ENCODE measurements at places on chromosomes 12 and 14.

DNA sequence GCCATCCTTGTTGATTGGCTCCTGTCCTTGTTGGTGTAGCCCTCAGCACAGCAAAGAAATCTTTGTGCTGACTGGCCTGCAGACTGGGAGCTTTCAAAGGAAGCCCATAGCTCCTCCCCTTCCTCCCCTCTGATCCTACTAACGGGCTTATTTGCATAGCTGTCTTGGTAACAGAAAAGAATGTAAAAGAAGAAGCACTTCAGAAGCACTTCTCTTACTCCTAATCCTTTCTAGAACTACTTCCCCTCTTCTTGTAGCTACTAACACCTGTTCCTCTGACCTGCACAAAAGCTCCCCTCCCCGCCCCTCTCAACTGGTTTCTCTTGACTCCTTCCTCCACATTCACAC lies 14.3 kb upstream of the RIC8B start:
- peak; percentile 14 for DNase-seq

DNA sequence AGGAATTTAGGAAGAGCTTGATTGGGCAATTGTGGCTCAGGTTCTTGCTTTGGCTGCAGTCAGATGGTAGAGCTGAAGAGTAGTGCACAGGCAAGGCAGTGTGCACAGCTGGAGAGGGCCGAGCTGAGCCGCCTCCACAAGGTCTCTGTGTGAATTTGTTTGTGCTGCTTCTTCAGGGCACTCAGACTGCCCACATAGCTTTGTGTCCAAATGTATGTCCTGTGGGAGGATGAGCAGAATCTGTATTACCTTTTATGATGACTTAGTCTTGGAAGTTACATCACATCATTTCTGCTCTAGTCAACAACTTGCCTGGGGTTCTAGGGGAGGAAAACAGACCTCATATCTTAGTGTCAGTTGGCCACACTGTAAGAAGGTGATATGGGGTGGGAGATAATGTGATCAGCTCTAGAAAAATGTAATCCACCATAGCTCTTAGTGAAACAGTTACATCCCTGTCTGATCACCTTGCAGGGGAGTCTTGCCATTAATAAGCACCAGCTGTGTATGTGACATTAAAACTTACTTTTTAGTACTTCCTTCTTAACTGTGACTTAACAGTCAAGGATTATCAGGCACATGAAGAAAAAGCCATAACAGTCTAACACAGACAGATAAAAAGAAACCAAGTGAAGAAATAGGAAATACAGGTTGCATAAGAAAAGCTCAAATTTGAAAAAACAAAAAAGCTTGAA lies 53.4 kb downstream of the RCOR1 start:
- DNase-seq, result no peak

DNA sequence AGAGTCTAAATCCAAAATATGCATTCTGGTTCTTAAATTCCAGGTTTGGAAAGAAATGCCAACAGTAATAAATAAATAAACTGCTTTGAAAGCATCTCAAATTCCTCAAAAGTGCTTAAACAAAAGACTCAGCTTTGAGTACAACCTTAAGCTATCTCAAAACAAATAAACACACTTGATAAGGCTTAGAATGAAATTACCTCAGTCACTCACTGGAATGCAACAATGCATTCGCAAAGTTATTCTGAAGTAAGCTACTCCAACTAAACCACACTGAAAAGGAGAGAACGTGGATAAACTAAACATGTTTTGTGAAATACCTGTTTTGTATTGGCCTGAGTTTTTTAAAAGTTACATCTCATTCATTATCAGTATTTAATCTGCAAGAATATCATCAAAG lies 1.2 kb downstream of the SPTSSA start:
- DNase-seq, result no peak

DNA sequence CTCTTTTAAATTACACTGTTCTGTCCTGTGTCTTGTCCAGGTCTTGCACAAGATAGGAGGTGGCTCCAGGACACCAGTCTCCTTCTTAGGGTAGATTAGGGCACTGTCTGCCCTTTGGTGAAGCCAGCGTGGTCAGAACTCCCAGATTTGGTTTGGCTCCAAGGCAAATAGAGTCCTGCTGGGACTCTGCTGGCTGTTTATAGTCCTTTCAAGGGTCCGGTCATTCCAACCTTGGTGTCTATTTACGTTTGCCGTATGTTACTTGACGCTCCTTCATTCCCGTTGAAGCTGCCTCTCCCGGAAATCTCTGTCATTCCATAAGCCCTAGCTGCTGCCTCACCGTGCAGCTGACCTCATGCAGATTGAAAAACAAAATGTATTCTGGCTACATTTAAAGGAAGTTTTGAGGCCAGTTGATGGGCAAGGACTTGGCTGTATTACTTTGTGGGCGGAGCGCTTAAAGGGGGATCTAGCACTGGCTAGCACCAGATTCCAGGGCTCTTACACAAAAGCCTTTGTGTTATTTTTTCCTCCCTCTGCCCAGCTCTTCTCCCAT lies 180.6 kb downstream of the AKAP6 start:
- no peak for DNase-seq

DNA sequence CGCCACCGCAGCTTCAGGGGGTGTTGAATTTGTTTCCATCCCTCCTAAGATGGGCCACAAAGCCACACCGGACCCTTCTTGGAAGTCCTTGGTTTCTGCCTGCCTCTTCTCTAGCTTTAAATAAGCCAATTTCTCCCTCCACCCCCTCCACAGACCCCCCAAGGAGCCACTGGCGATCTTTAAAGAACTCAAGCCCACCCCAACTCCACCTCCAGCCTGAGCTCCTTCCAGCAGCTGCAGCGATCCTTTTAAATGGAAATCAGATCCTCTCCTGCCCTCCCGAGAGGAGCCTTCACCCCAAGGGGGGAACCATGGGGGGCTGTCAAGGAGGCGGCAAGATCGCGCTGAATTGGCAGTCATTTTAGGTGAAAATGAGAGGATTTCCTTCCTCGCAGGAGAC lies 133.1 kb downstream of the NCOR2 start:
- no peak for DNase-seq

All from activated T-helper 1 cell treated with anti-CD3 and anti-CD28 coated beads, Interleukin-12 subunit alpha, Interleukin-12 subunit beta, Interleukin-2, Interleukin-4 antibody, amounts not matched to agents 30 ng/mL and 10 ng/mL and 1 ng/mL, durations not matched to agents 14 hours and 24 hours and 36 hours (primary cell).